ENCODE measurements at places on chromosomes 6 and 20.

DNA sequence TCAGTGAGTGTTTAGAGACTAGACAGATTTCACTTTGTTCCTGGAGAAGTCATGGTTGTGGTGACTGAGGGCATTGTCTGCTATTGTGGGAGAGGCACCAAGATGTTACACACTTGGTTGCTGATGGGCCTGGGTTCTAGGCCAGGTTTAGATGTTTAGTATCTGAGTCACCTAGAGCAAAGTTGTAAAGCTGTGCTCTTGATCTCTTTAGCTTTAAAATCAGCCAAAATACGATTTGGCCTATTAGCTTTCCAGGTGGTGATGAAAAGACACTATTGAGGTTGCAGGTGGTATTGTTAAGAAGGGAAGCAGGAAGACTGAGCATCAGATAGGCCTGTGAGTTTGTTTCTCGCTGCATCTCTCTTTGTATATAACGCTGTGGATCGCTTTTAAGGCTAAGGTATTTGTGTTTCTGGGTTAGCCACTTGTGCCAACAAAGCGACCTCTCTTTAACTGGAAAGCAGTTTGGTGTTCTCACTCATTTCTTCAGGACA lies 48.6 kb downstream of the FOXO3 start:
- no peak for DNase-seq

- no peak for DNase-seq
Observed at GRCh38 chr6:168196385-168196860, 117.4 kb upstream of the FRMD1 start.

- no peak for DNase-seq
Observed at GRCh38 chr6:122407712-122408111, 8.3 kb downstream of the HSF2 start.

GRCh38 chr6:11654876-11655275 lies 117.3 kb downstream of the TMEM170B start:
- no peak for DNase-seq
